CD4-positive, alpha-beta T cell treated with Interleukin-15 for 1 hour (primary cell): ENCODE measurements at places on chromosomes 7 and 10.

DNA sequence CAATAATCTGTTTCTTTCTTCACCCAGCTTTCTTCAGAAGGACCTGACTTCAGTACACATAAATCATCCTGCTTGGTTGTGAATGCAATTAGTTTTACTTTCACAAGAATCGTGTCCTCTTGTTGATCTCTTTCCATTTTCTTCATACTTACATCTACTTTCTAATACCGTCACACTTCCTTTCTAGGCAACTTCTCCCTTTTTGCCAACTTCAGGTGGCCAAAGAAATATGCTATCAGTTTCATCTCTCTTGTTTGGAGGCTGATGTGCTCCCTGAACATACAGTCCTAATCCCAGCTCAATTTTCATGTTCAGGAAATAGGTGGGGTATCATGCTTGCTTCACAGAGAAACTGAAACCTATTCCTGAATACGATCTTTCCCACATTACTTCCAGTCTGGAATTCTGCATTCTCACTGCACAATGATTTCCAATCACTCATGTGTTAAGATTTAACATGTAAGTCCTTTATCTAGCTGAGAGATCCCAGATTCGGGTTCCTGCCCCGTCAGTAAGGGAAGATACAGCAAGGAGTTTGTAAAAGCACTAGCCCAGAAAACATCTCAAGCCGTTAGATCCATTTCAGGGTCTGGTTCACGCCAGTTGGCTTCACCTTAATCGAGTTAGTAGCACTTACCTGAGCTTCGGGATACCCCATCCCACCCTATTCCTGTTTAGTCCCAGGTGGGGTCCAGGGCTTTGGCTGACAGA, 994 bp downstream of the SLC25A28 start:
- no peak for DNase-seq

- DNase-seq: no peak
Observed at GRCh38 chr7:127413962-127414361, 21.5 kb upstream of the ZNF800 start.

DNA sequence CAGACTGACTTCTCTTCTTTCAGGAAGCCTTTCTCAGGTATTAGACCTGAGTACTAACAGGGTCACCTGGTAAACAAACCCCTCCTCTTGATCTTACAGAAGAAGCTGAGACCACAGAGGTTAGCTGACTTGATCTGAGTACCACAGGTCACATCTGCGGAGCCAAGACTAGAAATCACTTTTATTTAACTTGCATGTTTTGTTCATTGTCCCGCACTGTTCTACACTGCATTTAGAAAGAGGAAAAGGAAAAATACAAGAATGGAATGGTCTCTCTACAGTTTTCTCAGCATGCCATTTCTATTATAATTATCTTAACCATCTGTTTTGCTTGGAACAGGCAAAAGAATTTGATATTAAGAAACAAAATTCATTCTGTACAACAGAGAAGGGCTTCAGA, 245.6 kb upstream of the ETV1 start:
- no peak for DNase-seq

DNA sequence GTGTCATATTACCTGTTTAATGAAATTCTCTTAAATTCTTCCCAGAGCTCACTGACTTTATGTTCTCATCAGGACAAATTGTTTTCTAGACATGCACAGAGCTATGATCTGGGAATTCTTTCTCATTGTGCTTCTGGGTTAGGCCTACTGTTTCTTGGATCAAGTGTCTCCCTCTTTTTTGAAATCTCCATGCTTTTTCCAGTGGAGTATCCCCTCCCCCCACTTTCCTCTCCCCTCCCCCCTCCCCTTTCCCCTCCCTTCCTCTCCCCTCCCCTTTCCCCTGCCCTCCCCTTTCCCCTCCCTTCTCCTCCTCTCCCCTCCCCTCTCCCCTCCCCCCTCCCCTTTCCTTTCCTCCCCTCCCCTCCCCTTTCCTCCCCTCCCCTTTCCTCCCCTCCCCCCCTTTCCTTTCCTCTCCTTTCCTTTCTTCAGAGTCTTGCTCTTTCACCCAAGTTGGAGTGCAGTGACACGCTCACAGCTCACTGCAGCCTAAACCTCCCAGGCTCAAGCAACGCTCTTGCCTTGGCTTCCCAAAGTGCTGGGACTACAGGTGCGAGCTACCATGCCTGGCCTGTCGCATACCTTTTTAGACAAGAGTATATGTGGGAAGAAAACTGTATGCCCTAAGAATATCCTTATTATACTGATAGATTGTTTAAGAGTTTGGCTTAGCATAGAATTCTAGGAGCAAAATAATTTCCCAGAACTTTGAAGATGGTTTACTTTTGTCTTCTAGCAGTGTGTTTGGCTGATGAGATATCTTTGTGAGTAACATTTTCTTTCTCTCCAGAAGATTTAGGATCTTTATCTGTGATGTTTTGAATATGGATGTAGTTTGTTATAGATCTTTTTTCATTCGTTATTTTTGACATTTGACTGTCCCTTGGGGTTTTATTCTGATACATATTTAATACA, 2.5 kb downstream of the DYNC2I1 start:
- DNase-seq: no peak

GRCh38 chr7:55887821-55888247, 578 bp downstream of the ZNF713 start:
- no peak for DNase-seq

DNA sequence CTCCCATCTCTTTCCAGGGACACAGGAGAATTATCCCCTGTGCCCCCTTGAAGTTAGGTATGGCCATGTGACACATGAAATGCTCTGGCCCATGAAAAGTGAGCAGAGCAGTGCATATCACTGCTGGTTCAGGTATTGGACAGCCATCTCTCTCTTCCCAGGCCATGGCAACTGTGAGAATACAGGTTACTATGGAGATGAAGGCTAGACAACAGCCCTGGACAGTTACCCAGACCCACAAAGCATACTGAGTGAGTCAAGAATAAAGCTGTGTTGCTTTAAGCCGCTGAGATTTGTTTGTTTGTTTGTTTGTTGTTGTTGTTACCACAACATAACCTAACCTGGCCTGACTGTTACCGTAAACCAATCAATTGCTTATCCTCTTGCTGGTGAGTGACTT, 722.3 kb downstream of the KCNMA1 start:
- DNase-seq: no peak

DNA sequence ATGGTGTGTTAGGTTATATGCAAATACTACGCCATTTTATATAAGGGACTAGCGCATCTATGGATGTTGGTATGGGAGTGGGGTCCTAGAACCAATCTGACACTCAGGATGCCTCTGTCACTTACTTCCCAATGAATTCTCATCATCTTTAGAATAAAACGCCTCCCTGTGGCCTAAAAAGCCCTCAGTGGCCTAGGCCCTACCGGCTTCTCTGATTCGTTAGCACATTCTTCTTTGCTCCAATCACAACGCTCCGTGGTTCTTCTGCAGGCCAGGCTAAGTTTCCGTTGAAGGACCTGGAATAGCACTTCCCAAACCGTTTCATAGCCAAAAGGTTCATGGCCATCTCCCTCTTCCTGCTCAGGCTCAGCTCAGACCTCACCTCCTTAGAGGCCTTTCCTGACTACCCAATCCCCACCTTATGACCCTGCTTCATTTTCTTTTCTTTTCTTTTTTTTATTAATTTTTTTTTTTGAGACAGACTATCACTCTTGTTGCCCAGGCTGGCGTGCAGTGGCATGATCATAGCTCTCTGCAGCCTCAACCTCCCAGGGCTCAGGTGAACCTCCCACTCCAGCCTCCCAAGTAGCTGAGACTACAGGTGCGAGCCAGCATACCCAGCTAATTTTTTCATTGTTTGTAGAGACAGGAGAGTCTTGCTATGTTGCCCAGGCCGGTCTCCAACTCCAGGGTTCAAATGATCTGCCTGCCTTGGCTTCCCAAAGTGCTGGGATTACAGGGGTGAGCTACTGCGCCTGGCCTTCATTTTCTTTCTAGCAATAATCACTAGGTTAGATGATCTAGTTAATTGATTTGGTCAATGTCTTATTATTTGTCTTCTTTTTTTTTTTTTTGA, 24.5 kb upstream of the YWHAG start:
- no peak for DNase-seq

- DNase-seq: no peak
Observed at GRCh38 chr7:117445206-117445605, 17.9 kb upstream of the ASZ1 start.

- DNase-seq: no peak
Observed at GRCh38 chr10:58464956-58465355, 47.7 kb upstream of the BICC1 start.
